Glutamatergic neuron (in vitro differentiated cells): ENCODE measurements at places on chromosomes 13 and 19.

- no peak for DNase-seq
- H3K27me3 ChIP-seq, result no peaks in the 10 kb centered on the region
- no peak overlapping the region for H3K27ac ChIP-seq
- H3K4me1 ChIP-seq, result peaks cover 2% of the 10 kb centered on the region
- no peak overlapping the region for H3K4me3 ChIP-seq
Measured at GRCh38 chr13:101757446-101758039, 305.1 kb downstream of the ITGBL1 start.

DNA sequence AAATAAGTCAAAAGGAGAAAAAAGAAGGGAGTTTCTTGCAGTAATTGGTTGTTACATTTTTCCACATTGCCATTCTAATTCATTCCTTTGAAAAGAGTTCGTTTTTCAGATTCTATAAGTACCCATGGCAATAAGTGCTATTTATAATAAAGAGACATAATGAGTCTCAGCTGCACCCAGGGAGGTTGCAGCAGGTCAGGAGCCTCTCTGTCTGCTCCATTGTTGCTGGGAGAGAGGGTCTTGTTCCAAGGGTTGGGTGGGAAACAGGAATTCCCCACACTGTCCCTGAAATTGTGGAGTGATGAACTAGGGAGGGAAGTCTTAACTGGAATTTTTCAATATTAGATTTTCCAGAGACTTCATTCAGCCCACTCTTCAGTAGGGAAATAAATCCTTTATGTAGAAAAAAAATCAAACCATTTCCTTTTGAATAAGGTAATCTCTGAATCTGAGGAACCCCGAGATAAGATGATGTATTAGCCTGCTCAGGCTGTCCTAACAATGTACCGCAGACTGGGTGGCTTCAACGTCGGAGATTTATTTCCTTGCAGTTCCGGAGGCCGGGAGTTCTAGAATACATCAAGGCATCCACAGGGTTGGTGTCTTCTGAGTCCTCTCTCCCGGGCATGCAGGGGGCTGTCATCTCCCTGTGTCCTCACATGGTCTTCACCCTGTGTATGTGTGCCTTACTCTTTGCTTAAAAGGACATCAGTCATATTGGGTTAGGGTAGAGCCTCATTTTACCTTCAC is 342.7 kb upstream of the TMTC4 start:
- H3K27me3 ChIP-seq, result peaks cover 4% of the 10 kb centered on the region
- H3K4me1 ChIP-seq, result no peaks in the 10 kb centered on the region
- DNase-seq, result no peak

DNA sequence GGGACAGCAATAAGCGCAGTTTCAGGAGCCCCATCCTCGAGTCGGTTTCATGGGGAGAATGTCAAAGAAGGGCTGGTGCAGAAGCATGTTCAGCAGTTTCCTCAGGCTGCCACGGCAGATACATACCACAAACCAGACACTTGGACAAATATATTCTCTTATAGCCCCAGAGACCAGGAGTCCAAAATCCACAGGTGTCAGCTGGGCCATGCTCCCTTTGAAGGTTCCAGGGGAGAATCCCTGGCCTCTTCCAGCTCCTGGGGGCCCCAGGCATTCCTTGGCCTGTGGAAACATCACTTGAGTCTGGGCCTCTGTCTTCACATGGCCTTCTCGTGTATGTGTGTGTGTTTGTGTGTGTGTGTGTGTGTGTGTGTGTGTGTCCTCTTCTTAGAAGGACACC is 164.1 kb downstream of the UQCRFS1 start:
- peaks cover 11% of the 10 kb centered on the region for H3K36me3 ChIP-seq
- no peaks in the 10 kb centered on the region for H3K4me1 ChIP-seq
- H3K27ac ChIP-seq, result no peak overlapping the region
- H3K27me3 ChIP-seq, result peaks cover 6% of the 10 kb centered on the region
- no peak for DNase-seq
- H3K4me3 ChIP-seq, result no peak overlapping the region

DNA sequence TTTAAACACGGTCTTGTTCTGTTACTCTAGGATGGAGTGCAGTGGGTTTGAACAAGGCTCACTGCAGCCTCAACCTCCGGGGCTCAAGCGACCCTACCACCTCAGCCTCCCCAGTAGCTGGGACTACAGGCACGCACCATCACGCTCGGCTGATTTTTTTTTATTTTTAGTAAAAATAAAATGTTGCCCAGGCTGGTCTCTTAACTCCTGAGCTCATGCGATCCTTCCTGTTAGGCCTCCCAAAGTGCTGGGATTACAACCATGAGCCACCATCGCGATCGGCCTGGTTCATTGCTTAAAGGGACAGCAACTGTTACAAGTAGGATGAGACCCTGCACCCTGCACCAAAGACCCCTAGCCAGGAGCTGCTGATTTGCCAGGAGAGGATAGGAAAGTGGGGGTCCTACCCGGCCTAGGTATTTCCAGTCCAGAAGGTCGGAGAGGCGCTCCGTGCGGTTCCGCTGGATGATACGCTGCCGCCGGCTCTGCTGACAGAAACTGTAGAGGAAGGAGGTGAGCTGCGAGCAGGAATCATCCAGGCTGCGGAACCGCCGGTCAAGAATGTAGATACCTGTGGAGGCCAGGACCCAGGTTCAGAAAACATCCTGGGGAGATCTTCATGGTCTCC is 5.1 kb downstream of the FTL start:
- DNase-seq, result no peak
- H3K4me1 ChIP-seq, result peaks cover 17% of the 10 kb centered on the region
- H3K27ac ChIP-seq, result no peak overlapping the region
- no peak overlapping the region for H3K4me3 ChIP-seq
- no peaks in the 10 kb centered on the region for H3K36me3 ChIP-seq
- peaks cover 12% of the 10 kb centered on the region for H3K27me3 ChIP-seq

DNA sequence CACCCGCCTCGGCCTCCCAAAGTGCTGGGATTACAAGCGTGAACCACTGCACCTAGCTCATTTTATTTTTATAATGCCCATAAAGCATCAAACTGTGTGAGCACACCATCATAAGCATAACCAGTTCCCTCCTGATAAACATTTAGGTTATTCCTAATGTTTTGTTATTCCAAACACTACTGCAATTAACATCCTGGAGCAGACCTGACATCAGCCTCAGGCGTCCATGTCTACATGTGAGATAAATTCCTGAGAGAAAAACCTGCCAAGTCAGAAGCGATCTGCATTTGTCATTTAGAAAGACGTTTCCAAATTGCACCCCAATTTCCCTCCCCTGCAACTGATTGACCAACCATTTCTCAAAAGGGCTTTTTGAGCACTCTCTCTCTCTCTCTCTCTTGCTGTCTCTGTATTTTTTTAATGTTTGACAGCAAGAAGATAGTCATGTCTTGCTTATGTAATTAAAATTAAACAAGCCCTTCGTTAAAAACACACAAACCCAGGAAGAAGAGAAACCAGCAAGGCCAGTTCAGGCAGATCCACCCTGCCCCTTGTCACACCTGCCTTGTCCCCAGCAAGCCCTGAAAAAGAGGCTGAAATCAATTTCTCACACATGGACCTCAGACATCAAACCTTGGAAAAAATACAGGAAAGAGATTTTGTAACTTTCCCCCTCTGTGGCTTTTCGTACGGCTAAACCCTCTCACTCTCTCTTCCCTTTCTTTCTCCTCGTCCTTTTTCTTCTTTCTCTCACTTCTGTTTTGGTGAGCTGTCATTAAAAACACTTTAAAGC is 9.9 kb downstream of the LYPD3 start:
- H3K27me3 ChIP-seq, result peaks cover 6% of the 10 kb centered on the region
- H3K27ac ChIP-seq, result no peak overlapping the region
- no peak for DNase-seq
- no peaks in the 10 kb centered on the region for H3K4me1 ChIP-seq
- H3K36me3 ChIP-seq, result peaks cover 6% of the 10 kb centered on the region

GRCh38 chr19:41426952-41427646 is at the start of gene B3GNT8:
TSS of gene B3GNT8 (minus strand) at chr19:41427374. CDS start at chr19:41426778, 596 bp downstream.
- H3K27me3 ChIP-seq, result peaks cover 11% of the 10 kb centered on the region
- no peaks in the 10 kb centered on the region for H3K36me3 ChIP-seq
- H3K27ac ChIP-seq, result peak within 1 kb of the TSS; percentile 98
- DNase-seq, result peak; percentile 93
- peaks cover 13% of the 10 kb centered on the region for H3K4me1 ChIP-seq

DNA sequence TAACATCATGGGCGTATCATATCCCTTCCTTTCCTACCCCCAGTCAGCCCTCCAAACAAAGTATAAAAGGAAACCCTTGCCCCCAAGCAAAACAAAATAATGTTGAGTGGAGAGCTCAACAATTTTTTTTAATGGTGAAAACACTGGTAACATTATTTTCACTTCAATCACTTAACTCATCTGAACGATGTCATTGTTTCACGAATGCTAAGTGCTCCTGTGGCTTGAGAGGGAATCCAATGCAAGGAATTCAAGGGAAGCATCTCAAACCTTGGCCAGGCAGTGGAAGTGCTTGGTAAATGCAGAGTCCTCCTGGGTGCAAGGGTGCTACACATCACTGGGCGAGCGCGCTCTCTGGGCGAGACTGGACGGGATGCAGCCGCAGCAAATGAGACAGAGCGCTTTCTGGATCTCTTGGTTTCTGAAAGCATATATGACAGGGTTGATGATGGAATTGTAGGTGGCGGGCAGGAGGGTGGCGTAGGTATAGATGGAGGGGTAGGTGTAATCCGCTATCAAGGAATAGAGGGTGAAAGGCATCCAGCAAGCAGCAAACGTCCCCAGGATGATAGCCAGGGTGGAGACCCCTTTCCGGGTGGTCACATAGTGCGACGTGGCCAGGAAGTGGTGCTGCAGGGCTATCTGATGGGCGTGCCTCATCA is 2.0 kb downstream of the GPR12 start:
- peaks cover 3% of the 10 kb centered on the region for H3K4me1 ChIP-seq
- H3K27me3 ChIP-seq, result peaks cover 32% of the 10 kb centered on the region
- peak overlapping the region; percentile 89 for H3K4me3 ChIP-seq
- H3K36me3 ChIP-seq, result peaks cover 10% of the 10 kb centered on the region
- H3K27ac ChIP-seq, result no peak overlapping the region

GRCh38 chr13:34462843-34463242 is 479.2 kb upstream of the NBEA start:
- peaks cover 3% of the 10 kb centered on the region for H3K4me1 ChIP-seq
- peaks cover 4% of the 10 kb centered on the region for H3K36me3 ChIP-seq
- DNase-seq, result no peak

- no peak for DNase-seq
- peaks cover 37% of the 10 kb centered on the region for H3K4me1 ChIP-seq
- peaks cover 7% of the 10 kb centered on the region for H3K36me3 ChIP-seq
- peaks cover 42% of the 10 kb centered on the region for H3K27me3 ChIP-seq
- H3K27ac ChIP-seq, result no peak overlapping the region
- peak overlapping the region; percentile 53 for H3K4me3 ChIP-seq
Measured at GRCh38 chr19:49427339-49427738, 2.2 kb downstream of the GFY start.

- no peak for DNase-seq
- H3K36me3 ChIP-seq, result no peaks in the 10 kb centered on the region
- no peak overlapping the region for H3K27ac ChIP-seq
- no peaks in the 10 kb centered on the region for H3K4me1 ChIP-seq
- no peaks in the 10 kb centered on the region for H3K27me3 ChIP-seq
Measured at GRCh38 chr13:87524775-87525174, 146.4 kb upstream of the SLITRK5 start.

DNA sequence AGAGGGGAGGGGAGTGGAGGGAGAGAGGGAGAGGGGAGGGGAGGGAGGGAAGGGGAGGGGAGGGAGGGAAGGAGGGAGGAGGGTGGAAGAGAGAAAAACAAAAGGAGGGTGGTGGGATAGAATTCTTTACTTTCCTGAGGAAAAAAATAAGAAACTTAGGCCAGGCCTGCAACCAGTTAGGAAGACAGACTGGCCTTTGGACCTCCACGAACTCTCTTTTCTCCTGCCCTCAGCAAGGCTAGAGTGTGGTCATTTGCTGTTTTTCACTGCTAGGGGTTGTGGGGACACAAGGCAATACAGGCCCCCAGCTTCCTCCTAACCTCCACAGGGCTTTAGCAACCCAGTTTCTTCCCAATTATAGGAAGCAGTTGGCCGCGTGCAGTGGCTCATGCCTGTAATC is 4.2 kb downstream of the CCDC8 start:
- H3K27me3 ChIP-seq, result peaks cover 9% of the 10 kb centered on the region
- no peak overlapping the region for H3K4me3 ChIP-seq
- DNase-seq, result no peak
- no peaks in the 10 kb centered on the region for H3K36me3 ChIP-seq
- peaks cover 19% of the 10 kb centered on the region for H3K4me1 ChIP-seq

- H3K27ac ChIP-seq, result no peak overlapping the region
- no peaks in the 10 kb centered on the region for H3K36me3 ChIP-seq
- DNase-seq, result no peak
Measured at GRCh38 chr19:58474291-58474996, 1.7 kb upstream of the ZNF446 start.

- H3K4me3 ChIP-seq, result no peak overlapping the region
- DNase-seq, result no peak
- H3K27ac ChIP-seq, result no peak overlapping the region
- H3K36me3 ChIP-seq, result peaks cover 5% of the 10 kb centered on the region
Measured at GRCh38 chr13:110280985-110281688, 25.8 kb downstream of the COL4A1 start.

GRCh38 chr13:22198641-22199217 is 527.9 kb downstream of the FGF9 start:
- no peak for DNase-seq
- H3K36me3 ChIP-seq, result no peaks in the 10 kb centered on the region
- H3K27ac ChIP-seq, result no peak overlapping the region
- H3K4me1 ChIP-seq, result peaks cover 20% of the 10 kb centered on the region

DNA sequence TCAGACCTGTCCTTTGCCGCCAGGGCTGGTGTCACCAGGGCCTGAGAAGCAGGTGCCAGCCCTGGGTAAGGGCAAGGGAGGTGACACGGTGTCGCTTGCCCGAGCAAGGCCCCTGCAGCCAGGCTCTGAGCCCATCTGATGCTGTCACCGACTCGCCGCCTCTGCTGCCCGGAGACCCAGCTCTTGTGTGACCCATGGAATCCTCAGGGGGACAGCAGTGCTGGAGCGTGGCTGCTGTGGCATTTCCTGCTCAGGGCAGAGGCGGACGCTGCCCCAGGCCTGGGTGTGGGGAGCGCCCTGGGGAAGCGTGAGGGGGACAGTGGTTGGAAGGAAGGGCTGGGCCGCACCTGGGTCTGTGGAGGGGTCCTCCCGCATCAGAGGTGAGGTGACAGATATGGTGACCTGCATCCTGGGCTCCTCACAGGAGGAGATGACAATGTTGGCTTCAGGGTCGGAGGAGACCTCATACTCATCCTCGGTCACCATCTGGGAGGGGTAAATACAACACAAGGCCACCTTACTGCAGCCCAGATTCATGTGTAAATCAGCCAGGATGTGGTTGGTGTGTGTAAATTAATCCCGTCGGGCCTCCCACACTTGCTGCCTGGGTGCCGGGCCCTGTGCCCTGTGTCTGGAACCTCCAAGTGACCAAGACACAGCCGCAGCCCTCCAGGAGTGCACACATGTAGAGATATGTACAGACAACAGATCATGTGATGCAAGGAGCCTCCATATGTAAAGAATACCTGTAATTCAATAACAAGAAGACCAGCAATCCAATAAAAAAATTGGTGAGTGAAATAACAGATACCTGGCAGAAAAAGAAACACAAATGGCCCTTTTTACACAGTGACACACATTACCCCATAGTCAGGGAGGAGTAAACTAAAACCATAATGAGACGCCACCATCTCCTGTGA is 27.6 kb upstream of the MATK start:
- no peak overlapping the region for H3K27ac ChIP-seq
- H3K36me3 ChIP-seq, result no peaks in the 10 kb centered on the region
- no peak for DNase-seq
- no peak overlapping the region for H3K4me3 ChIP-seq
- H3K27me3 ChIP-seq, result peaks cover 5% of the 10 kb centered on the region
- peaks cover 2% of the 10 kb centered on the region for H3K4me1 ChIP-seq
